Astrocyte (in vitro differentiated cells and primary cell): ENCODE measurements at places on chromosomes 7 and 10. TPM values are rescaled to one million over a fixed set of nuclear protein-coding genes. Genes with fewer than 3 reads are reported as not detected.

DNA sequence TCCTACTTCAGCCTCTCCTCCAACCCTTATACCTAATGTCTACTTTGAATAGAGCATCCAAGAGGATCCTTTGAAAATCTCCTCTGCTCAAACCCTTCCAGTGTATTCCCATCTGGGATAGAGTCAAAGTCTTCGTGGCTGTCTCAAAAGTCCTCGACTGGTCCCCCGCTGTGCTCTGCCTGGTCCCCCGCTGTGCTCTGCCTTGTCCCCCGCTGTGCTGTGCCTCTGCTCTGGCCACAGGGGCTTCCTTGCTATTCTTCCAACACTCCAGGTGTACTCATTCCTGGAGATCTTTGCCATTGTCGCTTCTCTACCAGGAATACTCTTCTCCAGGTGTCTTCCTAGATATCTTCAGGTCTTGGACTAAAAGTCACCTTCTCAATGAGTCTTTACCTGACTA is 36.1 kb upstream of the COMMD3 start:
- H3K36me3 ChIP-seq: no peaks in the 10 kb centered on the region
- no peak overlapping the region for H3K27ac ChIP-seq
- no peak overlapping the region for H3K4me3 ChIP-seq
- peaks cover 3% of the 10 kb centered on the region for H3K27me3 ChIP-seq
- DNase-seq: no peak

- no peak overlapping the region for H3K27ac ChIP-seq
- no peaks in the 10 kb centered on the region for H3K36me3 ChIP-seq
- DNase-seq: no peak
- no peaks in the 10 kb centered on the region for H3K27me3 ChIP-seq
- H3K4me1 ChIP-seq: peaks cover 27% of the 10 kb centered on the region
Observed at GRCh38 chr10:4127518-4128315, 342.7 kb upstream of the KLF6 start.

GRCh38 chr7:132290021-132290420 is 286.2 kb downstream of the PLXNA4 start:
- H3K4me1 ChIP-seq: peaks cover 12% of the 10 kb centered on the region
- H3K27me3 ChIP-seq: no peaks in the 10 kb centered on the region
- no peak overlapping the region for H3K4me3 ChIP-seq

DNA sequence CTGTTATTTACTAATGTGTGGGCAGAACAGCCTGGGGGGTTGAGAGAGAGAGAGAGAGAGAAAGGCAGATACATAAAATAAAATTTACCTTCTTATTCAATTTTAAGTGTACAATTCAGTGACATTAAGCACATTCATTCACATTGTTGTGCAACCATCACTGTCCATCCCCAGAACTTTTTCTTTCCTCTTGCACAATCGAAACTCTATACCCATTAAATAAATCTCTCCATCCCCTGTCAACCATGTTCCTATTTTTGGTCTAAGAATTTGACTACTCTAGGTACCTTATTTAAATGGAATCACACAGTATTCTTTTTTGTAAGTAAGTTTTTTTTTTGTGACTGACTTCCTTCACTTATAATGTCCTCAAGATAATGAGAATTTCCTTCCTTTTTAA is 181.6 kb downstream of the SND1 start:
- H3K27me3 ChIP-seq: no peaks in the 10 kb centered on the region
- H3K4me1 ChIP-seq: no peaks in the 10 kb centered on the region
- H3K4me3 ChIP-seq: no peak overlapping the region
- no peak overlapping the region for H3K27ac ChIP-seq
- H3K36me3 ChIP-seq: no peaks in the 10 kb centered on the region

- no peaks in the 10 kb centered on the region for H3K27me3 ChIP-seq
- no peak for DNase-seq
- H3K4me1 ChIP-seq: no peaks in the 10 kb centered on the region
- no peak overlapping the region for H3K27ac ChIP-seq
- H3K36me3 ChIP-seq: no peaks in the 10 kb centered on the region
Observed at GRCh38 chr7:118590107-118590506, 365.6 kb downstream of the ANKRD7 start.

GRCh38 chr10:13883636-13884444 is 297.1 kb downstream of the PRPF18 start:
- H3K27me3 ChIP-seq: no peaks in the 10 kb centered on the region
- no peak for DNase-seq
- no peak overlapping the region for H3K4me3 ChIP-seq

- no peak overlapping the region for H3K4me3 ChIP-seq
- H3K27me3 ChIP-seq: peaks cover 12% of the 10 kb centered on the region
- no peak overlapping the region for H3K27ac ChIP-seq
- H3K4me1 ChIP-seq: peaks cover 8% of the 10 kb centered on the region
- DNase-seq: peak; percentile 31
Observed at GRCh38 chr10:44183667-44184632, 200.9 kb downstream of the CXCL12 start.

GRCh38 chr7:106570948-106571418 is 90.0 kb downstream of the CCDC71L start:
- no peak for DNase-seq
- no peaks in the 10 kb centered on the region for H3K4me1 ChIP-seq
- no peak overlapping the region for H3K4me3 ChIP-seq

DNA sequence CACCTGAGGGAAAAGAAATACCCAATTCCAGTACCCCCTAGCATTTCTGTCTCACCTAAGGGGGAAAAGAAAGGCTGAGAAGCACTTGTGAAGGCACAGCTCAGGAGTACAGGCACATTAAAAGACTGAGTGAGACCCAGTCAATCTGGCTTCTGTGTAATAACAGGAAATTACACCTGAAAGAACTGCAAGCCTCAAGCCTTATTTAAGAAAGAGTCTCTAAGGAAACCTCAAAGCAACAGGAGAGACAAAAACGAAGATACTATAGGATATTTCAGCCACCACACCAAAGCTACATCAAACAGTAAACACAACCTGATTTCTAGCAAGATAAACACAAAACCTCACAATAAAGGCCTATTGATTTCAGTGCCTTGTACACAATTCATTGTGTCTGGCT is 69.6 kb upstream of the CDK1 start:
- H3K27me3 ChIP-seq: no peaks in the 10 kb centered on the region
- no peak for DNase-seq
- H3K36me3 ChIP-seq: no peaks in the 10 kb centered on the region
- H3K4me1 ChIP-seq: no peaks in the 10 kb centered on the region
- no peak overlapping the region for H3K27ac ChIP-seq

DNA sequence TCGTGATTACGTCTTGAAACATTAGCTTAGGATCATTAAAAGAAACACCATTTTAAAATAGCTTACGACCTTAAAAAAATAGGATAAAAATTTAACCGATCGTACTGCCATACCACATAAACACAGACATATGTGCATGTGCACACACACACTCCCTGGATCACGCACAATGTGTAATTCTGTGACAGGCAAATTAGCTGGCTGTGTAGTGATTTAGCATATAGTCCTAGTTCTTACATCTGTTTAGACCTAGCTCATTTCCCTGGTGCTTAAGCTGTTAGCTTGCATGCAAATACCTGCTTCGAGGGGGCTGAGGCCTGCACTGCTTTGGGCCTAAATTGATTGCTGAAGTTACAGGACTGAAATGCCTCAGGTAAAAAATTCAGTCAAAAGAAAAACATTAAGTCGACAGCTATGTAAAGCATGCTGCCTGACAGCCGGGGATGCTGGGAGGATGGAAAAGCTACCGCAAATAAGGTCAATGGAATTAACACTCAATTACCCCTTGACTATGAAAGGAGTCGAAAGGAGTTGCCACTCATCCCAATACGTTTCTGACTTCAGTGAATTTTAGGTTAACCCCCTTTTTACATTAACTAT is 267.1 kb upstream of the FZD8 start:
- H3K4me3 ChIP-seq: no peak overlapping the region
- peaks cover 25% of the 10 kb centered on the region for H3K4me1 ChIP-seq
- H3K27me3 ChIP-seq: no peaks in the 10 kb centered on the region
- H3K36me3 ChIP-seq: no peaks in the 10 kb centered on the region

DNA sequence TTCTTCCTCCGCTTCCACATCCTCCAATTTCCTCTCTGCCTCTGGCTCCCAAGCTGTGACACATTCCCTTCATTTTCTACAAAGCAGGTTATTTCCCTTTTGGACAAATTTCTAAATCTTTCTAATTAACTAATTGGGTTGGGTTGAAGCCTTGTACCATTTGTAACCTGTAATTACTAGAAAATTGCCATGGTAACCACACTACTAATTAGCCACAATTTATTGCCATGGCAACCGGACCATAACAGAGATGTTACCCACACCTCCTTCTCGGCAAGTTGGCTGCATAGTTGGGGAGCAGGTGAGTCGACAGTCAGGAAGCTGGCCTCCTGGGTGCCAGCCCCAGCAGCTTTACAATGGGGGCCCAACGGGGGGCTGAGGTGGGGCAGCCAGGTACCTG is 61.6 kb downstream of the GOLGA7B start:
- DNase-seq: no peak
- H3K4me1 ChIP-seq: no peaks in the 10 kb centered on the region
- no peak overlapping the region for H3K4me3 ChIP-seq
- H3K36me3 ChIP-seq: no peaks in the 10 kb centered on the region

GRCh38 chr7:134469622-134470021 is 10.7 kb upstream of the AKR1B1 start:
- no peak overlapping the region for H3K27ac ChIP-seq
- no peaks in the 10 kb centered on the region for H3K36me3 ChIP-seq
- no peaks in the 10 kb centered on the region for H3K27me3 ChIP-seq
- DNase-seq: no peak

GRCh38 chr10:97047083-97047736 is 138.5 kb downstream of the SLIT1 start:
- no peak overlapping the region for H3K4me3 ChIP-seq
- DNase-seq: no peak
- no peaks in the 10 kb centered on the region for H3K36me3 ChIP-seq
- peaks cover 4% of the 10 kb centered on the region for H3K27me3 ChIP-seq
- H3K4me1 ChIP-seq: no peaks in the 10 kb centered on the region

GRCh38 chr10:78794736-78795455 is 273.9 kb upstream of the ZMIZ1 start:
- no peaks in the 10 kb centered on the region for H3K4me1 ChIP-seq
- H3K27me3 ChIP-seq: peaks cover 22% of the 10 kb centered on the region
- no peak for DNase-seq
- no peak overlapping the region for H3K27ac ChIP-seq
- no peak overlapping the region for H3K4me3 ChIP-seq

GRCh38 chr7:155763691-155764437 is 48.4 kb downstream of the SHH start:
- peaks cover 12% of the 10 kb centered on the region for H3K36me3 ChIP-seq
- H3K27ac ChIP-seq: peak overlapping the region; percentile 55
- H3K4me3 ChIP-seq: no peak overlapping the region

- H3K4me3 ChIP-seq: no peak overlapping the region
- H3K4me1 ChIP-seq: no peaks in the 10 kb centered on the region
- peaks cover 2% of the 10 kb centered on the region for H3K27me3 ChIP-seq
- no peaks in the 10 kb centered on the region for H3K36me3 ChIP-seq
- H3K27ac ChIP-seq: no peak overlapping the region
- DNase-seq: no peak
Observed at GRCh38 chr10:96319754-96320474, 15.7 kb downstream of the DNTT start.

DNA sequence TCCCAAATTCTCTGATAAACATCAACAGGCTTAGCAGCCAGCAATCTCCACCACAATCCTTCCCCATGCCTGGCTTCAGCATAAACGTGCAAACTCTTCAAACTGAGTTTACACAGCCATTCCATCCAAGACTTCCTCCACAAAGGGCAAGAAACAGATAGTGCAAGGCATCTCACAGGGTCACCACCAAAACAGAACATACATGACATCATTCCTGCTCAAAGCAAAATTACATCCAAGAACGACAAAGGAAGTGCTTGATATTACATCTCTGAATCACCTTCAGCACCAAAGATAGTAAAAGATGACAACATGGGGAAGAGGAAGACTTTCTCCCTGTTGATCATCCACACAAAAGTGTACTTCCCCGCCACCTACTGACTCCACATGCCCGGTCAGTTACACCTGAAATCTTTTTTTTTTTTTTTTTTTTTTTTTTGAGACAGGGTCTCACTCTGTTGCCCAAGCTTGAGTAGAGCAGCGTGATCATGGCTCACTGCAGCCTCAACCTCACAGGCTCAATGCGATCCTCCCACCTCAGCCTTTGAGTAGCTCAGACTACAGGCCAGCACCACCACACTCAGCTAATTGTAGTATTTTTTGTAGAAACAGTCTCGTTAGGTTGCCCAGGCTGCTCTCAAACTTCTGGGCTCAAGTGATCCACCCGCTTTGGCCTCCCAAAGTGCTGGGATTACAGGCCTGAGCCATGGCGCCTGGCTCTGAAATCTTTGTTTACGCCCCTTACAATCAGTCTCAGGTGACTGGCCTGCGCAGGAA is 127.5 kb downstream of the PARD3 start:
- H3K4me1 ChIP-seq: peaks cover 12% of the 10 kb centered on the region
- H3K27ac ChIP-seq: no peak overlapping the region
- H3K36me3 ChIP-seq: no peaks in the 10 kb centered on the region
- no peaks in the 10 kb centered on the region for H3K27me3 ChIP-seq
- H3K4me3 ChIP-seq: no peak overlapping the region
- DNase-seq: no peak

- H3K4me3 ChIP-seq: no peak overlapping the region
- no peaks in the 10 kb centered on the region for H3K27me3 ChIP-seq
- peak; percentile 73 for DNase-seq
- H3K27ac ChIP-seq: peak overlapping the region; percentile 75
- H3K4me1 ChIP-seq: peaks cover 26% of the 10 kb centered on the region
Observed at GRCh38 chr10:9786101-9786500, 1231.6 kb upstream of the CELF2 start.

GRCh38 chr7:46930366-46930765 is 651.5 kb downstream of the TNS3 start:
- H3K27ac ChIP-seq: peak overlapping the region; percentile 45
- peaks cover 17% of the 10 kb centered on the region for H3K4me1 ChIP-seq
- no peak overlapping the region for H3K4me3 ChIP-seq
- H3K27me3 ChIP-seq: no peaks in the 10 kb centered on the region

- H3K4me3 ChIP-seq: no peak overlapping the region
- peaks cover 2% of the 10 kb centered on the region for H3K36me3 ChIP-seq
- no peaks in the 10 kb centered on the region for H3K4me1 ChIP-seq
Observed at GRCh38 chr7:152860310-152860709, 100.8 kb downstream of the ACTR3B start.

- no peak overlapping the region for H3K4me3 ChIP-seq
- H3K4me1 ChIP-seq: no peaks in the 10 kb centered on the region
- no peak for DNase-seq
- no peak overlapping the region for H3K27ac ChIP-seq
Observed at GRCh38 chr7:50379082-50379481, 71.1 kb downstream of the FIGNL1 start.

GRCh38 chr7:28190077-28190710 is 9.6 kb upstream of the JAZF1 start:
- no peak overlapping the region for H3K27ac ChIP-seq
- H3K4me3 ChIP-seq: no peak overlapping the region
- no peaks in the 10 kb centered on the region for H3K36me3 ChIP-seq
- no peak for DNase-seq

The SPDYE9 gene
- total RNA-seq: not detected in 2 replicates

The COL28A1 gene
- 0.11 TPM in 1 of 2 replicates, not detected in the other for total RNA-seq

The SEPTIN7 gene
- 330 and 339 TPM in 2 replicates for total RNA-seq

The CD36 gene
- 1.7 and 2.6 TPM in 2 replicates for total RNA-seq

The TMEM140 gene
- 0.27 and 0.62 TPM in 2 replicates for total RNA-seq

The TMEM270 gene
- total RNA-seq: not detected in 2 replicates

The HDAC9 gene
- 20.2 and 27.6 TPM in 2 replicates for total RNA-seq

The CAMK2B gene
- 0.18 TPM in 1 of 2 replicates, not detected in the other for total RNA-seq

The PLAU gene
- total RNA-seq: 81.2 and 90.2 TPM in 2 replicates

The ZNF398 gene
- 14.6 and 16.6 TPM in 2 replicates for total RNA-seq

The AGAP9 gene
- 6.5 and 7.0 TPM in 2 replicates for total RNA-seq

The GJD4 gene
- total RNA-seq: not detected in 2 replicates

The SLC16A9 gene
- 3.4 and 4.4 TPM in 2 replicates for total RNA-seq

The HOGA1 gene
- 0.23 and 0.31 TPM in 2 replicates for total RNA-seq
